Posterior cingulate gyrus (tissue), 11 donors: ENCODE measurements at places on chromosomes 12 and 14.

DNA sequence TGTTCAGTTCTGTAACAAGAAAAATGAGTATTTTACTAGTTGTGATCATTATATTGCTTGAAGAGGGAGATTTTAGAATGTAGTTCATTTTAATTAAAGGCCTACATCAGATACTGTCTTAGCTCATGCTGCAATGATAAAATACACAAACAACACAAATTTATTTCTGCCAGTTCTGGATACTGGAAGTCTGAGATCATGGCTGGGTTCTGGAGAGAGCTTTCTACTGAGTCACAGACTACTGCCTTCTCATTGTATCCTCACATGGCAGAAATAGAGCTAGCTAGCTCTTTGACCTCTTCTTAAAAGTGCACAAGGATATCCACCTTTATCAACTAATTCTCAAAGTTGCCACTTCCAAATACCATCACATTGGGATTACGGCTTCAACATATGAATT lies 53.8 kb downstream of the MIS18BP1 start:
- no peak for DNase-seq

- DNase-seq = peak; percentile 81
Observed at GRCh38 chr14:66495218-66496098, 9.3 kb downstream of the CCDC196 start.

DNA sequence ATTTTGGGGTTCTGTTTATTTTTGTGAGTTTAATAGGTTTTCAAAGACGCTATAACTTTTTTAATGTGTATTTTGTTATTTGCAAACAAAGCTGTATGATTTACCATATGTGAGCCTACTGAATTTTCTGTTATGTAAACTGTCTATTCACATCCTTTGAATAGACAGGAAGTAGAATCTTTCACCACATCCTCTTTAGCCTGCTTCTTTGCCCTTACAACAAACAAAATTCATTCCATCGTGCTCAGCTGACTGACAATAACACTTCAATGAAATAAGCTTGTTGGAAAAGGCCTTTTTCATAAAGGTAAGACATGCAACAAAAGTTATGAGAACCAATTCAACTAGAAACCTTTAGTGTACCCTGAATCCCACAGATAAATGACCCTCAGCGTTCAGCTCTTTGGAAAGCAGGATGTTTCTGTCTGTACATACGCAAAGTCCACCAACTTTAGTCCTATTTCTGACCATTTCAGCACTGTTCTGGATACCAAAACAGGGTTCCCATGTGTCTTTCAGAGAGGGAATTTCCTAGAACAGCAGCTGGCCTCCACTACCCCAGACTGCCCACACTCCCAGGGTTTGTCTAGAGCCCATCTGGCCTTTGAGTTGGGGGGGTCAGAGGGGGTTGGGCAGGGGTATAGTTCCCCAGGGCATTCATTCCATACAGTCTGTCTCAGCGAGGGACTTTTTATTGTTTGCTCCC lies 71.3 kb downstream of the DUSP6 start:
- DNase-seq = no peak

DNA sequence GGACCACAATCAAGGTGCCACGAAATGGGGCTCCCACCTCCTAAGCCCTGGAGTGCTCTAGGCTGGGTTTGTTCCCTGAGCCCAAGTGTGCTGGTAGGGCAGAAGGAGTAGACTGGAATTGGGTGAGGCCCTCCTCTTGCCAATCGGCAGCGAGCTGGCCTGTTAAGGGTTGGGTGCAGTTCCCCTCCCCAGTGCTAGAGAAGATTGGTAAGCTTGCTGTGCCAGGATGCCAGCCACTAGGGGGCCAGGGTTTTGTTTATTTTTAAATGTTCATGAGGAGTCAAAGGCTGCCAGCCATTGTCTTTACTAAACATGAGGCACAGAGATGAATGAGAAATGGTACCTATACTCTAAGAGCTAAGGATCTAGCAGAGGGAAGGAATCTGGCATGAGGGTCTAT lies 79.7 kb downstream of the SPTB start:
- no peak for DNase-seq

GRCh38 chr12:29763301-29763683 lies 20.4 kb downstream of the TMTC1 start:
- DNase-seq = no peak

DNA sequence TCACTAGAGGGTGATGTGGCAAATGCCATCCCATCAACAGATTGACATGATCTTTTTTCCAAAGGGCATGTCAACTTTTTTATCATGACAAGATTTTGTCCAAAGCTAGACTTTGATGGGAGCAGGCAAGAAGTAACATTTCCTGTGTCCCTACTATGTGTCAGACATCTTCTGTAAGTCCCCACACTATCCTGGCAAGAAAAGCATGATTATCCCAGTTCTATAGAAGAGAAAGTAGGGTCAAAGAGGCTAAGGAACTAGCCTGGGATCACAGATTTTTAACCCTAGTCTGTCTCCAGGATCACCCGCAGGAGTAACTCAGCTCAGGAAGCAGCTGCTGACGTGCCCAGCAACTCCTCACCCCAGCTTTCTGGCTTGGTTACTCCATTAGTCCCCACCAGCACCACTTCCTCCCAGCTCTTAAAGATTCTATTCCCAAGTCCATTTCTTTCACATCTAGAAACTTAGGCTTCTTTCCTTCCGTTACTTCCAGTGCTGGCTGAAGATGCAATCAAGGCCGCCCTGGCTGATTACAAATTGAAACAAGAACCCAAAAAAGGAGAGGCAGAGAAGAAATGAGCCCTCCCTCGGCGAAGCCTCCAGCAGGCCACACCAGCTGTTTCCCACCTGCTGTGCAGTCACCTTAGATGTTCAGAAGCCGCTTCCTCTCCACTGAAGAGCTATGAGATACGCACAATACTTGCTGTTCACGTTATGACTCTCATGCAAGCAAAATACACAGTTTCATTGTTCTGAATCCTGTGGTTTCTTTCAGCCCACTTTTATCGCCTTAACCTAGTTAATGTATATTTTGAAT lies 6.2 kb downstream of the ISCU start:
- DNase-seq = no peak

GRCh38 chr14:32939254-32940065 lies 781 bp downstream of the NPAS3 start:
- peak; percentile 82 for DNase-seq

DNA sequence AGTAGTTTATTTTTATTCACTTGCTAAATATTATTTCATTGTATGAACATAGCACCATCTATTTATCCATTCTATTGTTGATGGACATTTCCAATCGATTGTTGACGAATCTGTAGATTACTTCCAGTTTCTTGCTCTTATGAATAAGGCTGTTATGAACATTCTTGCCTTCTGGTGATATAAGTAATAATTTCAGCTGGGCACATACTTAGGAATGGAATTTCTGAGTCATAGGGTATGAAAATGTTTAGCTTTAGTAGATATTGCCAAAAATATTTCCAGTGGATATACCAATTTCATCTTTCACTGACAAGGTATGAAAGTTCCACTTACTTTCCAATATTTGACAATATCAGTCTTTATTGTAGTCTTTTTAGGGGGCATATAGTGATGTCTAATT lies 468.5 kb downstream of the ETNK1 start:
- DNase-seq = no peak

GRCh38 chr14:32197919-32198318 lies 3.9 kb upstream of the RNU6-7 start:
- DNase-seq = no peak

- no peak for DNase-seq
Observed at GRCh38 chr12:94230357-94230905, 82.1 kb downstream of the PLXNC1 start.

GRCh38 chr14:52235434-52235833 lies 32.1 kb upstream of the PTGDR start:
- DNase-seq = no peak

DNA sequence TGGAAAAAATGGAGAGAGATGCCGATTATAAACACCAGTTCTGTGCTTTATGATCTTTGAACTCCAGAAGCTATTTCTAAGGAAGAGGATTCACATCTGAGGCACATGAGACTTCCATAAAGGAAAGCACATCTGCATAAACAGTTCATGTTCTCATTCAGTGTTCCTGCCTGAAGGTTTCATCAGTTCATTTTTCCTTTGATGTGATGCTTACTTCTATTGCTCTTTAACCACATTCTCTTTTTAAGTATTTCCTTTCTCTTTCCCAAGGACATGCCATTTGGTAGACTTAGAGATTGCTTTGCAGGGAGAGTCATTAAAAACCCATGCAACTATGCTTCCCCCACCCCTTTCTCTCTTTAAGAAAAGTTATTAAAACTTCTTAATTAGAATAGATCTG lies 387.0 kb upstream of the FLRT2 start:
- DNase-seq = no peak

- no peak for DNase-seq
Observed at GRCh38 chr14:44639781-44640385, 132.8 kb upstream of the FSCB start.

- no peak for DNase-seq
Observed at GRCh38 chr14:61229981-61230380, 51.2 kb downstream of the TMEM30B start.

GRCh38 chr14:81268016-81268416 lies 47.3 kb upstream of the GTF2A1 start:
- no peak for DNase-seq

DNA sequence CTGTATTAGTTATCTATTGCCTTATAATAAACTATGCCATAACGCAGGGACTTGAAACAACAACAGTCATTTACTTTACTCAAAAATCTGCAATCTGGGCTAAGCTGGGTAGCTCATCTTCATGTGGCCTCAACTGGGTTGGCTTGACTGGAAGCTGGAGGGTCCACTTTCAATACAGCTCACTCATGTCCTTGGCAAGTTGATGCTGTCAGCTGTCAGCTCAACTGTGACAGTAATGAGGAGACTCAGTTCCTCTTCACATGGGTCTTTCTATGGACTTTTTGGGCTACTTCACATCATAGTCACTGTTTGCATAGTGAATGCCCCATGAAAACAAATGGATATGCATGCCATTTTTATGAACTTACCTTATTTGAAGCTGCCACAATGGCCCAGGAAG lies 33.6 kb upstream of the STRAP start:
- no peak for DNase-seq

- DNase-seq = no peak
Observed at GRCh38 chr12:107288414-107289127, 195.2 kb upstream of the CRY1 start.

GRCh38 chr14:37622231-37622923 lies 26.9 kb downstream of the TTC6 start:
- DNase-seq = no peak

DNA sequence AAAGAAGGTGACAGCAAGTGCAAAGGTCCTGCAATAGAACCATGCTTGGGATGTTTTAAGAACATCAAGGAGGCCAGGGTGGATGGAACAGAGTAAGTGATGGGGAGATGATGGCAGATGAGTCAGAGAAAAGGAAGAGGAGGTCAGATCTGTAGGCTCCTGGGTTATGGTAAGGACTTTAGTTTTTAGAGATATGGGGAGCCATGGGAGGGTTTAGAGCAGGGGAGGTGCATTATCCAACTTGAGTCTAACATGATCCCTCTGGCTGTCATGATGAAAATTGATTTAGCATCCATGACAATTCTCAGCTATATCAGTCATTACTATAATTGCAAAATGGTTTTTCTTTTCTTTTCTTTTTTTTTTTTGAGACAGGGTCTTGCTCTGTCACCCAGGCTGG lies 7.3 kb upstream of the PLBD2 start:
- DNase-seq = no peak

DNA sequence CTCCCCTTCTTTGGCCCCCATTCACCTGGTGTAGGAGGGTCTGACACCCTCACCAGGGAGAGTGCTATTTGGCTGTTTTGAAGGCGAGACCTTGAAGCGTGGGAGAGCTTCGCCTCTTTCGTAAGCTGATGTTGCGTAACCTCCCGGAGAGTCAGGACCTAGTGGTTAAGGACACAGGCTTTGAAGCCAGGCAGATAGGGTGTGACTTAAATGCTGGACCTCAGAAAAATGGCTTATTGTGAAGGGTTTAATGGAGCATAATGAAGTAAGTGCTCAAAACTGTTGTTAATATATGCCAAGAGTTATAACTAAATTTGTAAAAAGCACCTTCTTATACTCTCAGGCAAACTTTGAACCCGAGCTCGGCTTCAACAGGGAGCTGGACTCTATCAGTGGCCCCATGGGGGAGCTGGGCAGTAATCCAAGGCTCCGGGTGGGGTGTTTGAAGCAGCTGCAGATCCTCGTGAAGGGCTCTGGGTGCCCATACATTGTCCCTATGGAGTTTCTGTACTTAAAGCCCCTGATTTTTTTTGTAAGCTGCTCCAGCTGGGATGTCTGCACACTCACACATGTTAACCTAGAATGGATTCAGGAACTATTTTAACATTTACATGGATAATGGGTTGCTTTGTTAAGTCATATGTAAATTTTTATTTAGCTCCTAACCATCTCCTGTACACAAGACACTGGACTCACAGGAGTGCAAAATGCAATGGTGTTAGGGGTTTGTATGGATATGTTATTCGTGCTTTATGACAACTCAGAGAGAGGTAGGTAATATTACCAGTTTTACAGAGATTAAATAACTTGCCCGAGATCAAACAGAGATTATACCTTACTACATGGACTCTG lies 26.0 kb downstream of the PPFIBP1 start:
- peak; percentile 24 for DNase-seq

DNA sequence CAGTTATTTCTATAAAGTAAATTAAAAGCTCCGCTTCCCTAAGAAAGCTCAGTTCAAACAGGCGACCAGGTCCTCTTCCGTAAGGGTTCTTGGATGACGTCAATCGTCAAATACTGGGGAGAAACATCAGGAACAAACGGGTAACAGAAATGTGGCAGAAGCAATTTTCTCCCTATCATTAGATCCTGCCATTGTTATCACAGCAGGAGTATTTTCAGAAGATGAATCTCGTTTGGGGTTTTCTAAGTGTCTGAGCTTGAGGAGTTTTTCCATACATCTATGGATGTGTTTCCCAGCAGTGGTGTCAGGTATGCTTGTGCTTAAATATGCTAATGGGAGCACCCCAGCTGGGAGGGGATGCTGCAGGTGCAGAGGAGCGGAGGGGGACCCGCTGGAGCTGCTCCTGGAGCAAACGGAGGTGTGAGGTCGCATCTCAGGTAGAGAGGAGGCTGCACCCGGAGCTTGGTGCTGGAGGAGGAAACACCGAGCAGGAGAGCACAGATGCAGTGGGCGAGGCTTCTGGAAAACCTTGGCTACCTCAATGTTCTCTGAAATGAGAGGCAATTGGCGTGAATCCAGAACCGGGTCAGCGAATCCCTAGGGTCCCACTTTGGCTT lies 795.5 kb downstream of the AACS start:
- no peak for DNase-seq
